Aortic smooth muscle cell (primary cell): ENCODE measurements at places on chromosomes 16 and 17. TPM values are rescaled to one million over a fixed set of nuclear protein-coding genes. Genes with fewer than 3 reads are reported as not detected.

Gene RASL10B
- 0.40 and 1.1 TPM in 2 replicates for total RNA-seq

Gene BAHCC1
- 5.7 and 10.4 TPM in 2 replicates for total RNA-seq

Gene PLLP
- 0.31 TPM in 1 of 2 replicates, not detected in the other for total RNA-seq

Gene GPR139
- not detected in 2 replicates for total RNA-seq

Gene ADCY9
- total RNA-seq = 19.9 and 32.8 TPM in 2 replicates
